ENCODE measurements at places on chromosomes 7 and 10. TPM values are rescaled to one million over a fixed set of nuclear protein-coding genes. Genes with fewer than 3 reads are reported as not detected.

- H3K4me3 ChIP-seq, result no peak overlapping the region
- H3K4me1 ChIP-seq, result no peaks in the 10 kb centered on the region
- no peaks in the 10 kb centered on the region for H3K36me3 ChIP-seq
- no peak for DNase-seq
- H3K27ac ChIP-seq, result no peak overlapping the region
Observed at GRCh38 chr10:111747751-111748150, 435.8 kb downstream of the GPAM start.

The CRTAC1 gene
- 1.1 TPM for total RNA-seq

The ADAM12 gene
- 81.4 TPM for total RNA-seq

GRCh38 chr10:92923416-92923815 lies 75.1 kb downstream of the EXOC6 start:
- no peak overlapping the region for H3K4me3 ChIP-seq
- H3K36me3 ChIP-seq, result peaks cover 28% of the 10 kb centered on the region
- no peaks in the 10 kb centered on the region for H3K4me1 ChIP-seq
- no peaks in the 10 kb centered on the region for H3K27me3 ChIP-seq

DNA sequence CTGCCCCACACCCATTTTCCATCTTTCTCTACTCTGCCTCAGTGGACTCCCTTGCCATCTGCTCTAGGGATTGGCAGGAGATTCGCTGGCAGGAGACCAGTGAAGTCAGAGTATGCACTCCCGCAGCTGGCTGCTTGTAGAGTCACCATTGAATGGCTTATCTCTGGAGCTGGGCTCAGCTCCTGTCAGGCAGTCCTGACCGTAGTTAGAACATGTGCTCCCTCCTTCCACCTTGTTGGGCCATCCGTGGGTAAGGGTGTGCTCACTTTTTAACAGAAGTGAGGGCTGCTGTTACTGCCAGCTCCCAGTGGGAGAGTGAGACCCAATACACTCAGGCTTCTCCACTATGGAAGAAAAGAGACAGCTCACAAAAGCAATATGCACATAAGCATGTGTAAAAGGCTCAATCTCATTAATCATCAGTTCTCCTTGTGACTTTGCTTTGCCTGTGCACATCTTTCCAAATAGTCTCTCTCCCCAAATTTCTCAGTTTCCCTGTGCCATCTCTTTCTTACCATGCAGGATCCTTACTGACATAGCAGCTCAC lies 773.3 kb downstream of the GRID1 start:
- H3K27me3 ChIP-seq, result peaks cover 2% of the 10 kb centered on the region
- no peak overlapping the region for H3K4me3 ChIP-seq
- H3K4me1 ChIP-seq, result peaks cover 8% of the 10 kb centered on the region
- no peak for DNase-seq
- no peak overlapping the region for H3K27ac ChIP-seq
- H3K36me3 ChIP-seq, result no peaks in the 10 kb centered on the region

The MYH16 gene
- not detected for total RNA-seq

The GBX1 gene
- 2.4 TPM for total RNA-seq

- H3K36me3 ChIP-seq, result no peaks in the 10 kb centered on the region
- H3K27me3 ChIP-seq, result no peaks in the 10 kb centered on the region
- peaks cover 5% of the 10 kb centered on the region for H3K4me1 ChIP-seq
Observed at GRCh38 chr7:22762866-22763265, 35.9 kb downstream of the IL6 start.

All from neural crest cell (in vitro differentiated cells).